Cortex of kidney (tissue), 1 donor: ENCODE measurements at places on chromosomes 16 and 17.

GRCh38 chr17:45143767-45144198 lies 4.5 kb upstream of the HEXIM1 start:
- no peak for DNase-seq

DNA sequence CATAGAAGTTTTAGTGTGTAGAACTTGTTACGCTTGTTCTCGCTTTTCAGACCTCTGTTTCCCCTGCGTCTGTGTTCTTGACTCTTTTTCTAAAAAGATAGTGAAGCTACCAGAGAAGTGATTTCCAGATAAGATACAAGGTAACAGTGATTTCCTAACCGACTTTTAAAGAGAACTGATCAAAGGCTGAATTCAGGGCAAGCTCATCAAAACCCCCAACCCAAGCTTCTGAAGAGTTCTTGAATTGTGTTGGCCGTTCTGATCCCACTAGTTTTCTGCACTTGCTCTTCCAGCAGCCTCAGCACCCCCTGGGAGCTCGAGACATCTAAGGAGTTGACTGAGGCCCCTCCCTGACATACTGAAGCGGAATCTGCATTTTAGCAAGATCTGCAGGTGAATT lies 12.7 kb upstream of the NSMCE1 start:
- DNase-seq = no peak

- DNase-seq = no peak
Observed at GRCh38 chr17:68870161-68870826, 84.9 kb downstream of the ABCA8 start.

DNA sequence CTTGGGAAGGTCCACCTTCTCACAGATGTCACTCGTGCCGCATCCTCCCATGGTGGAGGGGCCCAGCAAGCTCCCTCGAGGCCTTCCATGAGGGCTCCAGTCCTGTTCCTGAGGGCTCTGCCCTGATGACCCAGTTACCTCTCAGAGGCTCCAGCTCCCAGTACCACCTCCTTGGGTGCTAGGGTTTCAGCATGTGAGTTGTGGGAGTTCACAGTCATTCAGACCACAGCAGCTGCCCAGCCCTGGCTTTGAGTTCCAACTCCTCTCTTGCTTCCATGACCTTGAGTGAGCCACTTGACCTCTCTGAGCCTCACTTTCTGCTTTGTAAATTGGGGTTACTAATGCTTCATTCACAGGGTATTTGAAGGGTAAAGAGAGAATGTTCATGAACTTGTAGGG lies 37.1 kb upstream of the LGALS9 start:
- DNase-seq = no peak

DNA sequence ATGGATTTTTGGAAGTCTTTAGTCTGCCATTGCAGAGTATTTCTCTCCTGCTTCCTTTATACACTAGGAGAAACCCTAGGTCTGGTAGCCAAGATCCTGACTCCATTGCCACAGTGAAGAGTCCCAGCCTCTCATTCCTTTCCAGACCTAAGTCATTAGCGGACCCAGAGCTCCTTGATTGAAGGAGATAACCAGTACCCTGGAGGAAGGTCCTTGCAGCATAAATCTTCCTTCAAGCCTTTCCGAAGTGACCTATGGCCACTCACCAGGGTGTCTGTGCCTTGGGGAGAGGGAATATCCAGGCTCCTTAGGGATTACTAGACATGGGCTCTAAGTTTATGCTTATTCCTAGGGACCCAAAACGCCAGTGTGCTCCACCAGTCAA lies 35.8 kb downstream of the BCL7C start:
- no peak for DNase-seq

GRCh38 chr16:12017558-12017957 lies 41.0 kb downstream of the SNX29 start:
- no peak for DNase-seq

GRCh38 chr17:73365301-73365874 lies 53.6 kb upstream of the CDC42EP4 start:
- no peak for DNase-seq
